ENCODE measurements at places on chromosomes 7 and 10.

DNA sequence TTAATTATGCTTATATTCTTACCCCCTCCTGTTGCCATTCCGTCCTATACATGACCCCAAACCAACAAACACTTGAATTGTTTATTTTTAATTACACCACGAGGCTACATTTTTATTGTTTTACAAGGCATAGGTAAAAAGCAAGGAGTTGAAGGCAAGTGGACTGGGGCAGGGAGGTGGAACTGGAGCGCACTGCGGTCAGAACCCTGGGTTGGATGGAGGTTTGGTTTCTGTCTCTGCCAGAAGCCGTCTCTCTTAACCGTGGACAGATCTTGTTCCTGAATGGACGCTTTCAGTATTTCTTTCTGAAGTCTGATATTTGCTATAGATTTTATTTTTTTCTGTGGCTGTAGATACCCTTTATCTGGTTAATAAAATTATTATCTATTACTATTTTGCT is 19.9 kb upstream of the IGFBP3 start:
- no peak for DNase-seq

- DNase-seq: no peak
Measured at GRCh38 chr10:116917481-116917880, 68.2 kb downstream of the ENO4 start.

DNA sequence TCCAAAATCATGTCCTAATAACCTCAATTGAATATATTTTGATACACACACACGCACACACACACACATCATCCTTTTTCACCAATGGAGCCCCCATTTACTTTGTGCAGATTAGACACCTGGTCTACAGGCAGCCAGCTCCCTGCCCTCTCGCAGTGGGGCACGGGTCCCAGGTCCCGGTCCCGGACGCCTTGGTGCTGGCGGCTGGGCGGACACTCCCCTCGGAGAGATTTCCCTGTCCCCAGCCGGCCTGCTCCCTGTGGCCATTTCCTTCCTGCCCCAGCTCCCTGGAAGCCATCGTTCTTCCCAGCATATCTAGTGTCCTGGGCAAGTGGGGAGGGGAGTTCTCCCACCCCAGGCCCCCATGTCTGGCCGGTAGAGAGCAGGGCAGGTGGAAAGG is 14.6 kb downstream of the DPY19L1 start:
- no peak for DNase-seq

DNA sequence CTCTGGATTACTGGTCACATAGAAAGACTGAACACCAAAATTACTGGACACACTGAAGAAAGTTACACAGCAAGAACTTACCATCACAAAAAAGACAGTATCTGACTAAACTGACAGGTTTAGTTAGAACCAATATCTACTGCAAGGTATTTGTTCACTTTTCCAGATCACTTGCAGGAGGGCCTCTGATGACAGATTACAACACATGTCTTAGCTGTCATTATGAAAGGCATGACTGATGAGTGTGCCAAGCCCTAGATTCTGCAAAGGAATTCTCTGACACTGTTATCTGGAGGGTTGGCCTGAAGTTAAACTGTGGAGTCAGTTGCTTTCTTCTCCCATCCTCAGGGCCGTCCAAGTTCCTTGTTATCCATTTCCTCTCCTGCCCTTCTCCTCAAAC is 242.7 kb downstream of the KIF20B start:
- DNase-seq: no peak

- no peak for DNase-seq
Measured at GRCh38 chr7:142420554-142421362, 162.9 kb upstream of the PRSS58 start.

GRCh38 chr10:22620140-22620857 is 94.1 kb downstream of the PIP4K2A start:
- DNase-seq: no peak

GRCh38 chr10:125208854-125209565 is 48.6 kb upstream of the CTBP2 start:
- no peak for DNase-seq

All from activated CD8-positive, alpha-beta memory T cell treated with anti-CD3 and anti-CD28 coated beads for 48 hours (primary cell).